MM.1S (cell line): ENCODE measurements at places on chromosomes 2 and 18.

- no peak for DNase-seq
Observed at GRCh38 chr2:204289066-204289465, 256.2 kb upstream of the PARD3B start.

DNA sequence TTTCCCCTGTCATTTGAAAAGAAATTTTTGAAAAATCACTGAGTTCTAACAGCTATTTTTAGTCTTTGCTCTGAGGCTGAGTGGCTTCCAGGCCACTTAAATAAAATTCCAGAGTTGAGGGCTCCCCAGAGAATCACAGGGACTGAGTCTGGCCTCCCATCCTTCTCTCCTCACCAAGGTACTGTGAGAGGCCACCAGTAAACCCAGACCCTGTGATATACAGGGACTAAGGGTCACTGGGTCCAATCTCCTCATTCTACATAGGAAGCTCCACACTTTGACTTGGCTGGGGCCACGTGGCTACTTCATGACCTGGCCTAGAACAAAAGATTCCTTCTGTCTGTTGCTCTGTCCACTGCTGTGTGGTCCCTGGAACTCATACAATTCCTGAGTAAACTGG lies 123.2 kb upstream of the CDCA7 start:
- no peak for DNase-seq

DNA sequence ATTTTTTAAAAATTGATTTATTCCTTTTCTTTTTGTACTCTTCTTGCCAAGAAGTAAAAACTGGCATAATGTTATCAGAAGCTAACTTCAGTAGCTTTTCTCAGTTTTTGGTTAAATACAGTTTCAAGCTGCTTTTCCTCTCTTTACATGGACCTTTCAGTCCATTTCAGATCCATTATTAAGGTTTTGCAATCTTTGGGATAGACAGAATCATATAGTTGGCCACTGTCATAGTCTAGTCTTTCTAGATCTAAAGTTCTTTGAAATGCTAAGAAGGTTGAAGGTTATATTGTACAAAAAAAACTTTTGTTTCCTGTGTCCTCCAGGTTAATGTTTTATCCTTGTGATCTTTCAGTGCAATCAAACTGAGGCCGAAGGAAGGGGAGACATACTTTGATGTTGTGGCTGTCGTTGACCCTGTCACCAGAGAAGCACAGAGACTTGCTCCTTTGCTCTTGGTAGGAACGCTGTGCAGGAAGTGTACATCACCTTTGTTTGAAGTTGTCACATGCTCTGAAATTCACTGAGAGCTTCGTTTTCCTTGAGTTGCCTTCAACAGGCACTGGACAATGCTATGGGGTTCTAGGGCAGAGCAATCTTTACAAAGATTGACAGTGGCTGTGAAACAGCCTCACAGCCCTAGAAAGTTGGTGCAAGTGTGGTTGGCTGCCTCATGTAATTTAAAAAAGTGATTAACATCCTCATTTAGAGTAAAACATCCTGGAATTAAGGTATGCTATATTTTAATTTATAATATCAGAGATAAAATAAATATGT lies 79.1 kb downstream of the UGGT1 start:
- no peak for DNase-seq

- DNase-seq: no peak
Observed at GRCh38 chr2:105760191-105760590, 15.5 kb downstream of the NCK2 start.

- no peak for DNase-seq
Observed at GRCh38 chr18:8081267-8081666, 514.2 kb downstream of the PTPRM start.

GRCh38 chr18:1648712-1649111 lies 744.0 kb downstream of the ADCYAP1 start:
- no peak for DNase-seq

DNA sequence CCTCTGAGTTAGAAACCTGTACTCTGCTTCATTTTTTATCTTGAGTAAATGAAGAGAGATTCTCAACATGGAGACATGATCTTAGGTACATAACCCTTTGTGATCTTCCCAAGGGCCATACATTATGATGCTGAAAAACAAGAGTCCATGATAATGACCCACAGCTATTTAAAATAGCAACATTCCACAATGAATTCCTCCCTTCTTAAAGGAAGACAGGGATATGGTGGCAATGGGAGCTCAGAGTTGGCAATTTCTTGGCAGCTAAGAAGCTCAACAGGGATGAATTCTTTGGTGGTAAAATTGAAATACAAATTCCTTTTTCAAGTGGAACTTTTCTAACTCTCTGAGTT lies 638.5 kb downstream of the CNTNAP5 start:
- DNase-seq: no peak

GRCh38 chr2:96754317-96754716 lies 6.4 kb upstream of the CNNM4 start:
- DNase-seq: no peak

GRCh38 chr2:8123464-8123863 lies 558.4 kb upstream of the ID2 start:
- no peak for DNase-seq

DNA sequence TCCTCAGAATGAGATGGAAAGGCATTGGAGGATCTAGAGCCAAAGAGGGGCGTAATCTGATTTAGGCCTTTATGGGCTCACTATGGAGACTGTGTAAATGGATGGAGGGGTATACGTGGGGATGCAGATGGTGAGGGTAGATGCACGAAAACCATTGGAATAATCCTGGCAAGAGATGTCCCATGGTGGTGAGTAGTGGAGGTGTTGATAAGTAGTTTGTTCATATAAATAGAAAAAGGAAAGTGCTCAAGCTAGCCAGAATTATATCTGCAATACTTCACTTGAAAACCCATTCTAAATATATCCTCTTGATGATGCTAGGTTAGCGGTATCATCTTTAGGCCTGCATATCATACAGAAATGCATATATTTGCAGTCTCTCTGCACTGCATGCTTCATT lies 459.7 kb downstream of the CDH2 start:
- DNase-seq: no peak

DNA sequence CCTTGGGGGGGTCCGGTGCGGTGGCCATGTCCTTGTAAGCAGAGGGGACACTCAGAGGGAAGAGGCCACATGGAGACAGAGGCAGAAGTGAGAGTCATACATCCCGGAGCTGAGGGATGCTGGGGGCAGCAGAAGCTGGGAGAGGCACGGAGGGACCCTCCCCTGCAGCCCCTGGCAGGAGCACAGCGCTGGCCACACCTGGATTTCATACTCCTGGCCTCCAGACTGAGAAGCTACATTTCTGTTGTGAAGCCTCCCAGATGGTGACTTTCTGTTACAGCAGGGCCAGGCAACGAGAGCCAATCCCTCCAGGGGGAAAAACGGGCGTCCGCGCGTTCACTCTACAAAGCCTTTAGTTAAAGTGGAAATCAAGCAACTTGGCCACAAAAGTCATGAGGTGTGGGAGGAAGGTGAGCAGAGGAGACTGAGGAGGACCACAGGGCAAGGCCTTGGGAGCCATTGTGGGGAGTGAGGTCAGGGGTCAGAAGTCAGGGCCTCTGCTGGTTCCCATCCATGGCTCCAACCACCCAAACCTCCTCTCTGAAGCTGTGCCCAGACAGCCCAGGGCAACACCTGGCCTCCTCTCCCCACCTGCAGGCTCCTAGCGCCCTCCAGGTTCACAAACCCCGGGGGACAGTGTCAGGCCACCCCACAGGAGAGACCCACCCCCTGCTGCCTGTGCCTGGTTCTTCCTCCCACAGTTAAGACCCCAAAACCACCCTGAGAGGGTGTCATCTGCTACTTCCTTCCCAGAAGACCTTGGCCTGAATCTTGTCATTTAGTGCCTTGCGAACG lies 4.5 kb upstream of the MBP start:
- DNase-seq: no peak

DNA sequence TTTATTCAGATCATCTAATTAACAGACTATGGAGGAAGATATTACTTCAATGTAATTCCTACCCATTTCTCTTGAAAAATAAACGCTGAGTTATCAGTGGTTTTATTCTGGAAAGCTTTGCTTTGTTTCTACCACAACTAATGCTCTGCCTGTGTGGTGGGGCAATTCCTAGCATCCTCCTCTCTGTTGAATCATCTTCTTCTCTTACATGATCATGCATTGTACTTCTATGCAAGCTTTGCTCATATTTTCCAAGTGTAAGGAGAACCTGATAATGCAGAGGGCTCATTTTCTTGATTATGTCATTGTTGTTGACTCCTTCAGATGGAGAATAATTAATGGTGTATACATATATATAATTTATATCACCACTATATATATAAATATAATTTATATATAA lies 46.7 kb downstream of the CCDC195 start:
- no peak for DNase-seq

DNA sequence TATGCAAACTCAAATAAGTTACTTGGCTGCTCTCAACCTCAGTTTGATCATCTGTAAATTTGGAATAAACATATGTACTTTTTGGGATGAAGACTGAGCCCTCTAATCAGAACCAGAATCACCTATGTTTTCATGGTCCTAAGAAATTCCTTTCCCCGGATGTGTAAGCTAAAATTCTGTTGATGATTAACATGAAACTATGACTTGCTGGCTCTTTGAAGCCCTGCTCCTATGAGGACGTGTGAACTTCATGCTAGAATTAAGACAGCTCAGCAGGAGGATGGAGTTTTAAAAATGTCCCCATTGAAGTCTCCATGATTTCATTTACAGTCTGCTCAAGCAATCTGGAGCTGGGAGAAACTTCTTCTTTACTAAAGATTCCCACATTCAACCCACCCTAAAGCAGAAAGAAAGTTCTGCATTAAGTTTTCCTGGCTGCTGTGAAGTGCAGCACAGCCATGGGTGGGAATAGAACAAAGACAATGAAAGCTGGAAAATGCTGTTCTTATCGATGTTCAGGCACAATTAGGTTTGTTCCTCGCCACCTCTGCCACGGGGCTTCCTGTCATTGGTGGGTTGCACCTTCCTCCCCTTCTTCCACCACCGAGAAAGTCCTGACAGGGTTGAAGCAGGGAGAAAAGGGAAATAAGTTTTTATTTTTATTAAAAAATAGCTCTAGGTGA lies 50.9 kb downstream of the ADCYAP1 start:
- DNase-seq: no peak

- no peak for DNase-seq
Observed at GRCh38 chr2:148554459-148555247, 89.9 kb upstream of the EPC2 start.

DNA sequence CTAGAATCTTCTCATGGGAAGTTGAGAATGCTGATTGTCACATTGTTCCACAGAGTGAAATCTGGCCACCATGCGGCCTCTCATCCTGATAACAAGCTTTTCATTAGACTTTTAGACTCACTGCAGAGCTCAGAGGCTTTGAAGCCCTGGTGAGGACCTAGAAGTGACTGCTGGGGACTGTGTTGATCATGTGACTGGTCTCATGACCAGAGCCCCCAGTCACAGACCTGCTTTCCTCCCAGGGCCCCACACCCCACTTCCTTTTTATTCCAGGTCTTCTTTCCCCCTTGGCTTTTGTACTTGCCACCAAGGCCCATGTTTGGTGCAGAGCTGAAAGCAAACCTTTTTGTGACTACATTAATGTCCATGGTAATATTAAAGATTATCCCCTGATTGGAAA lies 45.2 kb downstream of the PRKCE start:
- no peak for DNase-seq

GRCh38 chr2:65231892-65232477 lies 4.4 kb downstream of the ACTR2 start:
- DNase-seq: no peak

DNA sequence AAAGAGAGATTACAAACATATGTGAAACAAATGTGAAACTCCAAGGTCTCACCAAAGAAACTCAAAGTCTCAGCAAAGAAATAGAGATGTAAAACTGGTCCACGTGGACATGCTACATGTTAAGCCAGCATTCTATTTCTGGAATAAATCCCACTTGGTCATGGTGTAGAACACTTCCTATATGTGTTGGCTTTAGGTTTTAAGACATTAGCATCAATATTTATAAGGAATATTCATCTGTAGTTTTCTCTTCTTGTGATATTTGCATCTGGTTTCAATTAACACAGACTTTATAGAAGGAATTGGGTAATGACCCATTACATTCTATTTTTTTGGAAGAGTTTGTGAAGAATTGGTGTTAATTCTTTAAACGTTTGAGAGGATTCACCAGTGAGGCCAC lies 133.1 kb downstream of the COPS8 start:
- no peak for DNase-seq

- no peak for DNase-seq
Observed at GRCh38 chr2:85524336-85524908, 14.5 kb upstream of the MAT2A start.

- DNase-seq: peak; percentile 84
Observed at GRCh38 chr2:63050334-63051041, at the start of gene OTX1. Gene OTX1 (plus strand): TSS chr2:63050830. CDS start chr2:63052991, 2,161 bp downstream.

DNA sequence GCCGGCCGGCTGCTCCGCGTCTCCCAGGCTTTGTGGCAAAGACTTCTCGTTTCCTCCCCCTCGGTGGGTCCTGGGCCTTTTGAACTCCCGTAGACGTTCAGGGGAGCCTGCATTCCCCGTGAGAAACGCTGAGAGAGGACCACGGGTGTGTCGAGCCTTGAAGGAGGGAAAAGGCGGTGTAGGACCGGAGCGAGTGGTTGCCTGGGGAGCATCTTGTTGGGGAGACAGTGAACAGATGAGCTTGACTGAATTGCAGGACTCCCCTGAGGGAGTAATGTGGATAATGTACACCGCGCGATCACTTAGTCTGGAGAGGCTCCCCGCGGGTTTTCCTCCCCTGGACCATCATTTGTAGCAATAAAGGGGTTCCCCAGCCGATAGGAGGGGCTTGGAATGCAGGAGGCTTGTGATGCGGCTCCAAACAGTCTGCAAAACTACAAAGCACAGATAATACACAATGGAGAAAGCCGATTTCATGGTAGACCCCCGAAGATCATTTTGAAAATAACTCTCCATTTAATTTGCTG lies 769 bp downstream of the ALMS1 start:
- no peak for DNase-seq
